ENCODE measurements at places on chromosomes 12 and 14. TPM values are rescaled to one million over a fixed set of nuclear protein-coding genes. Genes with fewer than 3 reads are reported as not detected.

- peaks cover 6% of the 10 kb centered on the region for H3K4me1 ChIP-seq
- no peaks in the 10 kb centered on the region for H3K27me3 ChIP-seq
- H3K36me3 ChIP-seq = no peaks in the 10 kb centered on the region
- no peak for DNase-seq
- H3K4me3 ChIP-seq = no peak overlapping the region
Measured at GRCh38 chr14:104877066-104877805, 12.2 kb downstream of the CEP170B start.

- no peak overlapping the region for H3K4me3 ChIP-seq
- no peaks in the 10 kb centered on the region for H3K36me3 ChIP-seq
- no peak overlapping the region for H3K27ac ChIP-seq
- peaks cover 37% of the 10 kb centered on the region for H3K4me1 ChIP-seq
- H3K27me3 ChIP-seq = peaks cover 11% of the 10 kb centered on the region
Measured at GRCh38 chr14:74578479-74578878, 33.6 kb downstream of the LTBP2 start.

DNA sequence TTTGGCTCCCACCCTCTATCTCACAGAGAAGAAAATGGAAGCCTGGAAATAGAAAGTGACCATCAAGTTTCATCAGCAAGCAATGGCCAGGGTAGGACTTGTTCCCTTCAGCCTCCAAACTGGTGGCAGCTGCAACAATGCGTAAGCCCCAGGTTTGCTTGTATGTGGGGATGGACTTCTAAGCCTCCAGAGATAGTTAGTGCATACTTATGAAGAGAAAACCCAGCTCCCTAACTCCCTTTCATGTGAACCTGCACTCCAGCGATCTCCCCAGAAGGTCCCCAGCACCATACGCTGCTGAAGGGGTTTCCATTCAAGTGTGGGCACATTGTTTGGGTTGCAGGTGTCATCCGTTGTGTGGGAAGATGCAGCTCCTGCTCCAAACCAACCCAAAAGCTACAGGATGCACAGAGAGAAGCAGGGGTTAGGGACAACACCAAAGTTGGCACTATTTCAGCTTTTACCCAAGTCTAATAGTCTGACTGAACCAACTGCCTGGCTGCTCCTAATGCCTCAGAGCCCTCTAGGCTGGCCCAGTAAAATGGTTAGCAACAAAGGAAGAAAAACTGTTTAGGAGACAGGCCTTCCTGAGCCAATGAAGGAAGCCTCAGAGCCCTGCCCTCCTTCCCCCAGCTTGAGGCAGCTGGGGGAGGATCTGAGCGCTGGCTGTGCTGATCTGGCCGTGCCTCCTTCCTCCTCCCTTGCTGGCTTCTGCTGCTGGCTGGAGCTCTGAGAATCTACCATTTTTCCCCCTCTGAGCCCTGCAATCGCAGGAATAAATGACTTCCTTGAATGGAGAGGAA is 12.3 kb downstream of the ZFP36L1 start:
- H3K27ac ChIP-seq = peak overlapping the region; percentile 90
- no peaks in the 10 kb centered on the region for H3K27me3 ChIP-seq
- H3K4me1 ChIP-seq = peaks cover 67% of the 10 kb centered on the region
- DNase-seq = peak; percentile 55

GRCh38 chr12:7078163-7078562 is 14.1 kb downstream of the C1R start:
- DNase-seq = no peak
- H3K4me3 ChIP-seq = no peak overlapping the region
- H3K27me3 ChIP-seq = peaks cover 1% of the 10 kb centered on the region
- no peaks in the 10 kb centered on the region for H3K4me1 ChIP-seq

GRCh38 chr14:68076451-68076850 is 256.9 kb downstream of the RAD51B start:
- no peaks in the 10 kb centered on the region for H3K27me3 ChIP-seq
- peaks cover 10% of the 10 kb centered on the region for H3K36me3 ChIP-seq

- H3K36me3 ChIP-seq = no peaks in the 10 kb centered on the region
- no peak overlapping the region for H3K4me3 ChIP-seq
- H3K27ac ChIP-seq = no peak overlapping the region
- peaks cover 20% of the 10 kb centered on the region for H3K4me1 ChIP-seq
- peak; percentile 44 for DNase-seq
- peaks cover 2% of the 10 kb centered on the region for H3K27me3 ChIP-seq
Measured at GRCh38 chr12:93979189-93979588, 169.2 kb upstream of the PLXNC1 start.

The PTPRB gene
- not detected for total RNA-seq

- peaks cover 1% of the 10 kb centered on the region for H3K27me3 ChIP-seq
- H3K36me3 ChIP-seq = peaks cover 41% of the 10 kb centered on the region
- H3K27ac ChIP-seq = no peak overlapping the region
- no peaks in the 10 kb centered on the region for H3K4me1 ChIP-seq
- no peak overlapping the region for H3K4me3 ChIP-seq
- DNase-seq = no peak
Measured at GRCh38 chr14:21350539-21350938, 33.3 kb downstream of the SUPT16H start.

- no peak for DNase-seq
- H3K36me3 ChIP-seq = no peaks in the 10 kb centered on the region
- H3K4me1 ChIP-seq = no peaks in the 10 kb centered on the region
- no peak overlapping the region for H3K4me3 ChIP-seq
- H3K27ac ChIP-seq = no peak overlapping the region
- H3K27me3 ChIP-seq = no peaks in the 10 kb centered on the region
Measured at GRCh38 chr12:130419116-130419515, 81.4 kb downstream of the PIWIL1 start.

DNA sequence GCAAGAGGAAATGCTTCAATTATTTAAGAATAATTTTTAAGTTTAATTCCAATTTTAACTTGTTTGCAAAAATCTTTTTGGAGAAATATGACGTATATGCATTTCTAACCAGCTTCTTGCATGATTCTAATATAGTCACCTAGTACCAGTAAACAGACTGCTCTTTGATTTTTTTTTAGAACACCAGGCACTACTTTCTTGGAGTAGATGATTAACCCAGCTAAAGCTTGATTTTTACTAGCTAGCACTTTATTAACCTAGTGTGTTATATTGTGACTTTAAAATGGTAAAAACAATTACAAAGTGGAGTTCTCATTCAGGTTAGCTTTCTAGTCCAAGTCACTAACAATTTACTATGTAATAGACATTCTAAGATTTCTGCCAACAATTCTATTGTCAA is 32.6 kb upstream of the FGD4 start:
- H3K4me1 ChIP-seq = no peaks in the 10 kb centered on the region
- no peak overlapping the region for H3K4me3 ChIP-seq
- H3K27ac ChIP-seq = no peak overlapping the region

DNA sequence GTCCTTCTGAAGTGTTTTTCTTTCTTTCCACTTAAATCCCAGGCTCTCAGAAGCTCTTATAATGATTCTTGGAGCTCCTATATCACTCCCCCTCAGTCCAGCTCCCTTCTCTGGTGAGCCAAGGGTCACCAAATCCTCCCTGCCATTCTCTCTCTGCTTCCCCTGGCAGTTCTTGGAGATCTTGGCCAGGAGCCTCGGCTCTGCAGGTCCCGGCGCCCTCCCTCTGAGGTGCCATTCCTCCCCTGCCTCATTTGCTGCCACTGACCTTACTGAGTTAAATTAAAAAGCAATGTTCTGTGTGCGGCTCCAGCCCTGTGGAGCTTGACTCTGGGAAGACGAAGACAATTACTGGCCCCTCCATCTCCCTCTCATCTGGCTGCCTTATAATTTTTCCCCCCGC is 7.0 kb downstream of the CISTR start:
- H3K36me3 ChIP-seq = no peaks in the 10 kb centered on the region
- peaks cover 16% of the 10 kb centered on the region for H3K4me1 ChIP-seq
- H3K27me3 ChIP-seq = peaks cover 26% of the 10 kb centered on the region
- no peak overlapping the region for H3K4me3 ChIP-seq
- no peak for DNase-seq

GRCh38 chr12:22541496-22542155 is 2.7 kb downstream of the C2CD5 start:
- no peak overlapping the region for H3K27ac ChIP-seq
- no peak overlapping the region for H3K4me3 ChIP-seq
- DNase-seq = no peak
- H3K4me1 ChIP-seq = peaks cover 47% of the 10 kb centered on the region
- H3K27me3 ChIP-seq = peaks cover 3% of the 10 kb centered on the region

The MED13L gene
- 41.8 TPM for total RNA-seq

DNA sequence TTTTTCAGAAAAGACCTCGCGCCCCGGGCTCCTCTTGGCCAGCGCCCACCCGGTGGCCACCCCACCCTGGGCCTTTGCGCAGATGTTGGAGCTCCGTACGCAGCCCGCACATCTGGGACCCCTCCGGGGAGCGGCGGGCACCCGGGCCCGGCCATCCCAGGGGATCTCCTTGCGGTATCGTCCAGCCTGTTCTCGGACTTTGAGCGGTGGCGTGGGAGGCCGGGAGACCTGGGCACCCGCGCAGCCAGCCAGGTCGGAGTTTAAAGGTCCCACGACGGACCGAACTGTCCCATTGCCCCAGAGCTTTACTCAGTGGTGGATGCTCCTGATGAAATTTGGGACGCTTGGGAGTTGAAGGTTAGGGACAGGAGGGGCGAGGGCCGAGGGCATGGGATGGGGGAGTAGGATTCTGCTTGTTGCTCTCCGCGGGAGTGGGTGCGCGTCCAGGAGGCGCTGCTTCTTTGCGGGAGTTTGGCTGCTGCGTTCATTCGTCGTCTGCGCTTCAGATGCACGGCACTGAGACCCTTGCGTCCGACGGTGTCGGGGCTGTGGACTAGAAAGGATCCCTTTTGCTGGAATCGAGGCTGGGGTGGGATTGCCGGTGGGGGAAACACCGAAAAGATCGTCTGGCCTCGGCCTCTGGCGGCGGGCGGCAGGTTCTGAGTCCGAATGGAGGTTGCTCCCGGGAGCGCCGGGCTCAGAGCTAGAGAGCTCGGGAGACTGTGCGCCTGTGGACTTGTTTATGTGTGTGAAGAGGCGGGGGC is 1.4 kb downstream of the NTF3 start:
- H3K27me3 ChIP-seq = peaks cover 44% of the 10 kb centered on the region
- H3K4me1 ChIP-seq = peaks cover 14% of the 10 kb centered on the region

GRCh38 chr12:110015132-110015531 is 15.9 kb downstream of the ANKRD13A start:
- DNase-seq = no peak
- no peak overlapping the region for H3K4me3 ChIP-seq
- H3K27ac ChIP-seq = peak overlapping the region; percentile 75
- peaks cover 29% of the 10 kb centered on the region for H3K36me3 ChIP-seq
